ENCODE measurements at places on chromosomes 2 and 18.

GRCh38 chr18:39845106-39845505, 2109.9 kb upstream of the PIK3C3 start:
- no peak for DNase-seq

GRCh38 chr2:11998218-11998617, 251.8 kb downstream of the LPIN1 start:
- DNase-seq, result no peak

DNA sequence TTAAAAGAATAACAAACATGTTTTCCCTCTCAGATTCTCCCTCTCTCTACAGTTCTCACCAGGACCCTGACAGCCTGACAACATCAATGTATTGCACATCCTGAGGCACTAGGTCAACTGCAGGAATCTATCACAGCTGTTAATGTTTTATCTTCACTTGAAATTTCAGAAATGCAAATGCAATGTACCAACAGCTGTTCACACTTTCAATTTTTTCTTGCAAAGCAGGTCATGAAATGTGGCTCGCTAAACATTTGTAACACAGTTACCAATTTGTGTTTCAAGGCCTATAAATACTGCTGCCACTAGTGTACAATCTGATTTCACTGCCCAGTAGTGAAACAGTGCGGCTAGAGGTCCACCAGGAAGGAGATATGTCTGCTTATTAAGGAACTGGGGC, 147.8 kb downstream of the EXOC6B start:
- DNase-seq, result no peak

DNA sequence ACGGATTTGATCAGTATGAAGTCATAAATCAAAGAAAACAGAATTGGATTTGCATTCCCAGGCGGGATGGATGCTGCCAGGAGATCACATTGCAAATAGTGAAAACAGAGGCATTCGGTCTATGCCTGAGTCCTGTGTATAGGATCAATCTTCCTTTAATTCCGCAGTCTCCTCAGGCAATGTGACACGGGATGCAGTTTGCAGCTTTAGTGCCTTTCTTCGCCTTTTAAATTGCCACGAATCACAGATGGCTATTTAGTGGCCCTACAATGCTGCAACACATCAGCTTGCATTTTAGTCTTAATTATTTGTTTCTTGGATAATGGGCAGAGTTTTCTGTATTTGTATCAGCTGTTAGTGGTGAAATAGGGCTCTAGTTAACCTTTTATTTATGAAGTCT, 6.8 kb downstream of the ADCYAP1 start:
- DNase-seq, result no peak

DNA sequence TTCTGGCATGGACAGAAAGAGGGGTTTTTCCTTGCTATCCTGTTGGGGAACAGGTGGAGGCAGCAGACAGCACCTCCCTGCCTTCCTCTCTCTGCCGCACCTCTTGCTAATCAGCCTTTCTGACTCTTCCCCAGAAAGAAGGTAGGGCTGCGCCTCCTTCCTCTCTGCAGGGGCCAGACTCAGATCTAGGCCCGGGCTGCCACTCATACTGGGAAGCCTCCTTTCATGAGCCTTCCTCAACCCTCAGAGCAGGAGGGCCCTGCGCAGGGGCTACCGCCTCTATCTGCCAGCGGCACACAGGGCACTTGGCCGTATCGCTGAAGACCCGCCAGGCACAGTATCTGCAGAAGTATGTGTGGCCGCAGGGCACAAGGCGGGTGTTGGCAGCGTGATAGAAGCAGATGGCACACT, 7.1 kb downstream of the NEURL3 start:
- no peak for DNase-seq

- no peak for DNase-seq
Observed at GRCh38 chr2:172249334-172249733, 146.6 kb upstream of the DLX2 start.

DNA sequence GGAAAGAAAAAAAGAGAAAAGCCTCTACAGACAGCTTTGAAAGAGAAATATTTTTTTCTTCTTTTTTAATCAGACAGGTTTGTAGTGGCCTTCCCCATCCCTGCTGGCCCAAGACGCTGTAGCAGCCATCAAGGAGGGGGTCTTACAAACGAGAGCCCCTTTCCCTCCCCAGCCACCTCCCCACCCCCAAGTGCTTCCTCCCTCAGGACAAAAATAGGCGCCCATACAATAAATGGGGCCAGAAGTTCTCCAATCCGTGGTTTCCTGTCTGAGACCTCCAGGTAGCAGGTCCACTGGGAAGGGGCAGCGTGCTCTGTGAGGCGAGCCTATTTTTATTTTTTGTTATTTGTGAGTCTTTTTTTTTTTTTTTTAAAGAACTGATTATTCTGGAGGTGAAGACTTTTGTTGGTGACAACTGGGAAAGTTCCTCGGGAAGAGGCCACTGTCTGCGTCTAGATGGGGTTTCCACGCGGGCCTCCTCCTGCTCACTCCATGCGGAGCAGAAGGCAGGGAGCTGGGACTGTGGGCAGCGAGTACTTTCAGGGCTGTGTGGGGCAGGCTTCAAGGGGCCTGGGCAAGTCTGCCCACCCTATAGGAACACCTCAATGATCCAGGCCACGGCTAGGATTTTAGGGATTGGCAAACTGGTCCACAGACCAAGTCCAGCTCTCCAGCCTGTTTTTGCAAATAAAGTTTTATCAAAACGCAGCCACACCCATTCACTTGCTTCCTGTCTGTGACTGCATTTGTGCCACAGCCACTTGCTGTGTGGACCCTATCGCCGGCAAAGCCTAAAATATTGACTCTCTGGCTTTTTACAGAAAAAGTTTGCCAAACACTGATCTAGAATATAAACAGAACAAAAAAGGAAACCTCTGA, 139.6 kb downstream of the CTIF start:
- no peak for DNase-seq

DNA sequence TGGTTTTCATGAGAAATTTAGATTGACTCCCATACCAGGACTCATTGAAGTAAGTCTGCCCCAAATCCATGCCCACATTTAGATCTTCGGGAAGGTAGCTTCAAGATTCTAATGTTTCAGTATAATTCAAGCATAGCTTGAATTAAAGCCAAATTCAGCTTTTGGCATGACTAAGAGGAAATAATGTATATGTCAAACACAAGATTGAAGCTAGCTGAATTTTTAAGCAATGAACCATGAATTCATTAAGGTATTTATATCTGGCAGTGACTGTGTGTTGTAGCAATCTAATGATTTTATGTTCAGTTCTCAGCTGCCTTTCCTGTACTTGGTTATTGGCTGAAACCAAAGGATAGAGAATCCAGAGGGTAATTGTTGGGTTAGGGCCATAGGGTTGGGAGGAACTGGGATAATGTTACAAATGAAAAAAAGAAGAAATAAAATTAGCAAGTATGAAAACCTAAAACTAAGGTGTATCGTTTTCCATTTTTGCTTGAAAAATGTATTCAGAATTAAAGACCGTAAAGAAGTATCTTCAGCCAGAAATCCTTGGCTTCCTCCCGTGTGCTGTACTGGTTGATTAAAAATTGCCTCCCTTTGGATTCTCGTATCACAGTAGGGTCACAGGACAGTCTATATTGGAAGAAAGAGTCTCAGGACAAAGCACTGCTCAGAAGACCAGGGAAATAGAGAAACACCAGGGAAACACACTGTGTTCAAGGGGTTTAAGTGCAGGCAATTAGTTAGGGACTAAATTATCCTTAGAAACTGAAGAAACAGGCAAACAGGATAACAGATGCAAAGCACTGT, 119.0 kb upstream of the FN1 start:
- DNase-seq, result no peak

GRCh38 chr2:29262681-29263260, 147.6 kb downstream of the CLIP4 start:
- no peak for DNase-seq

DNA sequence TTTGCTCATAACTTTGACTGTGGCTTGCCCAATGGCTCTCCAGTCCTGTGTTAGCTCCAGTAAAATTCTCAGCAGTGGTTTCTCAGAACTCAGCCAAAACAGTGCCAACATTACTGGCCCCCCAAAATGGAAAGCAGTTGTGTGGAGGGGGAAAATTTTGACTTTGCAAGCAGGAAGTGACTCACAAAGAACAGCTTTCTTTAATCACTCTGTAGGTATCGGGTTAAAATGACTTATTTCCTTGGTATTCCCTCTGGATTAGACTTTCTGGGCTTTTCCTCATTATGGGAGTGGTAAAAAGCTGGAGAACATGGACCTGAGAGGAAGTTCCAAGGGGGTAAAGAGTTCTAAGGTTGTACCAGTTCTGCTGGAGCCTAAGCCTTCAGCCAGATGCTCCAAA, 175.7 kb upstream of the RND3 start:
- no peak for DNase-seq

DNA sequence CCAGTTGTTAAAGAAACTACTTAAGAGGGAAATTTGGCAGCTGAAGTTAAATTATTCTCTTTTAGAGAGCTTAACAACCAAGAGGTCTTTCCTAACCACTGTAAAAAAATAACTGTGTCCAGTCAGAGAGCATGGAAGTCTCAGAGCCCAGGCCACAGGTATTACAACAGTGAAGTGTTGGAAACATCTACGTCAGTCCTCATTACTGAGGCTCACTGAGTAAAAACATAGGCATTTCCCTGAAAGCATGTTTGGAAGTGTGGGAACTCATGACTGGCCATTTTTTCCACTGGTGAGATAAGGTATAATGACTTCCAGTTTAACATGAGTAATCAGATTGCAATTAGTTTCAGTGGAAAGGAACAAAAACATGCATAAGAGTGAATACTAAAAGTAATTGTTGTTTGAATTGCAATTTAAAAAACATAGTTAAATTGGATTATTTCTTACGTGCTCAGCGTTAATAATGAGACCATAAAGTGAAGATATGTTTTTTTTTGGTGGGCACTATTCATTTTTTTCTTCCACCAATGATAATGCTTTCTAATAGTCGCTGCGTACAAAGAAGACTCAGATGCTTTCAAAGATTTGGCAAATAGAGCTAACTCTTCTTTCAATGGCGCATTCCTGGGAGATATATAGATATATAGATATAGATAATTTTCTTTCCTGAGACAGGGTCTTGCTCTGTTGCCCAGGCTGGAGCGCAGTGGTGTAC, 60.8 kb downstream of the EFEMP1 start:
- DNase-seq, result no peak

GRCh38 chr2:12269041-12269972, 447.4 kb upstream of the TRIB2 start:
- DNase-seq, result no peak

DNA sequence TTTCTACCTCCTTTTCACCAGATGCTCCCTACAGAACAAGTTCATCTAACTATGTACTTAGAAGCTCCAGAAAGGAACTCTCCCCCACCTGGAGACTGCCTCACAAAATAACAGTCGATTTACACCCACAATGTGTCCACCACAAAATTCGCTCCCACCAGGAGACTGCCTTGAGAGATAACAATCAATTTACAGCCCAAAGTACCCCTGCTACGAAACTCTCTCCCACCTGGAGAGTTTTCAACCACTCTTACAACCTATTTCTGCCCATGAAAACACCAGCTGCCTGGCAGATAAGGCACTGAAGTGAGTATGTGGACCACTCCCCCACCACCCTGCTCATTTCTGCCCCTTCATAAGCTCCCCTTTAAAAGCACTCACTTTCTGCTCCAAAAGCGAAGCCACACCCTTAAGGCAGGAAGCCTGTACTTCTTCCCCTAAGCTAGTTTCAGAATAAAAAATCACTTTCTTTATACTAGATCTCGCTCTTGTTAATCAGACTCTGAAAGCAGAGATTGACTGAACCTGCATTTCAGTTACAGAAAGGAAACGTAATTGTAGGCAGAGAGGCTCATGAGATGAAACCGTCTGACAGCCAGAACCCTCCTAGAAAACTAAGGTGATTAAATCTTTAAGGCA, 94.4 kb upstream of the RBBP8 start:
- DNase-seq, result no peak

DNA sequence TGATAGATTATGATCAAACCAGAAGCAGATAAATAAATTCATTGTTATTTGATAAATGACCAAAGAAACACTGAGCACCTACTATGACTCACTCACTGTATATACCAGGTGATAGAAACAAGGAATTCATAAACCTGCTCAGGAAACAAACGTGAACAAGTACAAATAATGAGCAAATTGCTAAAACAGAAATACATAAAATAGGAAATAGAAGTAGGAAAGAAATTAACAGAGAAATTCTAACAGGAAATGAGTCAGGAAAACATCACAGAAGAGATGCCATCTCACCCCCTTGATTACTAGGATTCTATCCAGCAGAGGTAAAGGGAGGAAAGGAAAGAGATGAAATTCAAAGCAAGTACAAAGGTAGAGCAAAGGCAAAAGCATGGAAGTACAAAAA, 31.3 kb downstream of the EXOC6B start:
- no peak for DNase-seq

- no peak for DNase-seq
Observed at GRCh38 chr2:167293943-167294775, 405.9 kb downstream of the XIRP2 start.

DNA sequence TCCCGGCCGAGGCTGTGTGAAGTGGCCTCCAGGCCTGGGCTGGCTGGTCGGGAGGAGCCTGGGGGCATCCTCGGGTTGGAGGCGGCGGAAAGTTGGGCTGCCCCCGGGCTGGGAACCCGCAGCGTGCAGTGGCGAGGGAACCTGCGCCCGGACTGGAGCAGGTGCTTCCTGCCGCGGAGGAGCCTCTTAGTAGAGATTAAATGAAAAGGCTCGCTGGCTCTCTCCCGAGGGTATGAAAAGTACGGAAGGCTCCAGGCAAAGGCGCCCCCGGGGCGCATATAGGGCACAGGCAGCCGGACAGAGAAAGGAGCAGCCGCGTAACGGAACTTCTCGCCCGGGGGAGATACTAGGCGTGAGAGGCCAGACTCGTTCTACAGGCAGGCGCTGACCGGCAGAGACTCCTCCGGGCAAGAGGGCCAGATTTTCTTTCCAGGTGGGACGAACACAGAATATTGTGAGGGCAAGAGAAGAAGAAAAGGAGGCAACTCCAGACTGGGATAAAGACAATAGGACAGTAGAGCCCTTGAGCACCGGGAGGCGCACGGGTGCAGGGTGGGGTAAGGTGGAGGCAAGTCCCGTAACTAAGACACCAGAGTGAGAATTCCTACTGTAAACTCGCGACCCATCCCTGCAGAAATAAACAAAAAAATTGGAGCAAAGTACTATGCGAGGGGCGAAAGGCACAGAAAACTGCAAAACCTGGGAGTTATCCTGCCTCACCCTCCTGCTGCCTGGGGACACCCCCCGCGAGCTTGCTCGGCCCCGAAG, 816 bp downstream of the CDH2 start:
- no peak for DNase-seq

- no peak for DNase-seq
Observed at GRCh38 chr2:228224410-228224809, 42.9 kb upstream of the SPHKAP start.

- no peak for DNase-seq
Observed at GRCh38 chr2:124875627-124876244, 850.6 kb downstream of the CNTNAP5 start.

Measured in CD4-positive, alpha-beta T cell (primary cell).